ENCODE measurements at places on chromosomes 1 and 21.

DNA sequence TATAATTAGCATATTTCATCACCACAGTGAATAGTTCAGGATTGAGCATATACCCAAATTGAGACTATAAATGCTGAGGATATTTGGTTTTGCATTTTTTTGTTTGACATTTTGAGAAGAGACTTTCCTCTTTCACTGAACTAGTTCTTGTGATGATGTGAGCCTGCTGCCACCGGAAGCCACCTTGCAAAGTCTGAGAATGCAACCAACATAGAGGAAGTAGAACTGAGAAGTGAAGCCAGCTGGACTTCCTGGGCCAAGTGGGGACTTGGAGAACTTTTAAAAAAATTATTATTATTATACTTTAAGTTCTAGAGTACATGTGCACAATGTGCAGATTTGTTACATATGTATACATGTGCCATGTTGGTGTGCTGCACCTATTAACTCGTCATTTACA is 102.3 kb downstream of the RPE65 start:
- no peak for ATAC-seq

DNA sequence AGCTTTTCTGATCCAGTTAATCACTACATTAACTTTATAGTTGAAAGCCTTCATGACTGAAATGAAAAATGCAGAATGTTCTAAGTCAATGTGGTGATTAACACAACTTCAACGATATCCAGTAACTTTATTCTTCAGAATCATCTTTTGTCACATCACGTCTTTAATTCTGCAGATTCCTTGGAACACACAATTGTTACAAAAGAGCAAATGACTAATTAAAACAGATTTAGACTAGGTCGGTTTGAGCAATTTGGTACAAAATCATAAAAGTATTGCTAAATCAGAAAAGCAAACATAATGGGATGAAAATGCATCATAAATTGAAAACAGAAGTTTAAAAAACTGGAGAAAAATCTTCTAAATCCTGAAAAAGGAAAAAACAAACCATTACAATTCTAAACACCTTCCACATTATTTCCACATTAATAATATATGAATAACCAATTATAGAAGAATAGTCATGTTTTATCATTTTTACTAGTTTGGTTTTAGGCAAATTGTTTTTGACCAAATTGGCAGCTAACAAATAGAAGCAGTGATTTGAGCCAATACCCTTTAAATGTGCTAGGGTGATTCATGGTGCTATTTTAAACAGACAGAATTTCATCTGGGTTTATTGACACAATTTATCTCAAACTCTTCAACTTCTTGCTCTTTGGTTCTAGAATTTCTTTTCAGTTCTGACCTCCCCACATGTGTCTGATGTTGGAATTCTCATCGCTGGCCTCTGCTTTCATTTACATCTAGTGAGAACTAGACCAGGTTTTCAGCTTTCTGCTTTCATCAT is 468.1 kb upstream of the PTBP2 start:
- no peak for ATAC-seq

- no peak for ATAC-seq
Measured at GRCh38 chr1:6116137-6116536, 64.0 kb downstream of the CHD5 start.

GRCh38 chr1:55443175-55443915 is 228.2 kb upstream of the USP24 start:
- no peak for ATAC-seq

DNA sequence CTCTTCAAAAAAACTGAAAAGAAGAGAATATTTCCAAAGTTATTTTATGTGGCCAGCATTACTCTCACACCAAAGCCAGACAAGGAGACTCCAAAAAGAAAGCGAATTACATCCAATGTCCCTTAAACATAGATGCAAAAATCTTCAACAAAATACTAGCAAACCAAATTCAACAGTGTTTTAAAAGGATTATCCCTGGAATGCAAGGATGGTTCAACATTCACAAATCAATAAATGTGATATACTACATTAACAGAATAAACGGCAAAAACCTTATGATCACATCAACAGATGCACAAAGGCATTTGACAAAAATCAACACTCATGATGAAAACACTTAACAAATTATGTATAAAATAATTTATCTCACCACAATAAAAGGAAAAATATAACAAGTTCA is 207.8 kb downstream of the DENND1B start:
- no peak for ATAC-seq
